ENCODE measurements at places on chromosomes 2 and 18. TPM values are rescaled to one million over a fixed set of nuclear protein-coding genes. Genes with fewer than 3 reads are reported as not detected.

GRCh38 chr2:1246239-1246638, 167.0 kb upstream of the TPO start:
- DNase-seq, result no peak

Gene TRIM43
- total RNA-seq, result not detected

DNA sequence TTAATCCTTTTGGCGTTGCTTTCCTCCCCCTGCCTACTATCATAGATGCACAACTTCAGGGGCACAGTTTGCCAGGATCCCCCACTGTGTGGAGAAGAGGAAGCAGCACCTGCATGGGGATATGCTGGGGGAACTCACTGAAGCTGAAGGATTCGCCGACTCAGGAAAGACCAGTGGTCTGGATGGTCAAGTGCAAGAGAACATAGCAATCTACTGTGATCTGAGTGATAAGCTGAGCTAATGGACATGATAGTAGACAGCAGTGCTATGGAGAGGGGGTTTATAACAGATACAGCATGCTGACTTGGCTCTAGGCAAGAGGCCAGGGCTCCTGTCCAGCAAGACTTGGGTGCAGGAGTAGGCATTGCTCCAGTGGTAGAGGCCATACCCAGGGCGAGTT, 124.4 kb upstream of the NRP2 start:
- DNase-seq, result no peak

Gene RND3
- 187 TPM for total RNA-seq

Gene WNT6
- total RNA-seq, result 0.39 TPM

- DNase-seq, result peak; percentile 59
Measured at GRCh38 chr2:133986081-133986837, 267.6 kb upstream of the MGAT5 start.

GRCh38 chr2:167471734-167472133, 583.5 kb downstream of the XIRP2 start:
- no peak for DNase-seq

GRCh38 chr2:50649626-50650402, 382.1 kb downstream of the NRXN1 start:
- no peak for DNase-seq

GRCh38 chr2:167103028-167103756, 214.9 kb downstream of the XIRP2 start:
- DNase-seq, result no peak

DNA sequence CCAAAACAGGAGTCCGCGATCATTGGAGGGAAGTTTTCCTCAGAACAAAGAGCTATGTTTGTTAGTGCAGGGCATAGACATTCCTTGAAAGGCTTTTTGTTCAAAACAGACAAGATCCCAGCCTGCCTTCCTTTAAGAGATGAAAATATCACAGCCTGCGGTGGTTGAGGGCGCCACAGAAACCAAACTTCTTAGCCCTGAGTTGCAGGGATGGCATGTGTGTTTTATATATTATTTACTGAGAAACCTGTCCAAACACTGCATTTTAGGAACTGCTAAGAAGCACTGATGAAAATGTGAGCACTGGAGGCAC, 57.5 kb upstream of the TMEM178A start:
- no peak for DNase-seq

Gene DES
- 0.37 TPM for total RNA-seq

Gene DSC2
- total RNA-seq, result not detected

DNA sequence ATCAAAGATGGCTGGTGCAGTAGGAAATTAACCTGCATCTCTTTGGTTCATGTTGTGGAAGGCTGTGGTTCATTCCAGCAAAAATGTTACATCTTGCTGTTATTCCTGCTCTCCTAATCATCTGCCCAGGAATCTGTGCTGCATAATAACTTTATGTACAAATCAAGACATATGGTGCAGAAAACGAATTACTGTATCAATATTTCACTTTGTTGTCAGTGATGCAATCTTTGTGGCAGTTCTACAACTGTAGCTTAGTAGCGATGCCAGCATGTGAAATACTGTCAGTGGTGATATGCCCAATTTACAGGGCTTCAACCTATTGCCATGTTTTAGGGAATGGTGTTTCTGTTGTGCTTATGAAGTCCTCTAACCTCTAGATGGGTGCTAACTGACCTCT, 1114.7 kb downstream of the SOCS6 start:
- no peak for DNase-seq

DNA sequence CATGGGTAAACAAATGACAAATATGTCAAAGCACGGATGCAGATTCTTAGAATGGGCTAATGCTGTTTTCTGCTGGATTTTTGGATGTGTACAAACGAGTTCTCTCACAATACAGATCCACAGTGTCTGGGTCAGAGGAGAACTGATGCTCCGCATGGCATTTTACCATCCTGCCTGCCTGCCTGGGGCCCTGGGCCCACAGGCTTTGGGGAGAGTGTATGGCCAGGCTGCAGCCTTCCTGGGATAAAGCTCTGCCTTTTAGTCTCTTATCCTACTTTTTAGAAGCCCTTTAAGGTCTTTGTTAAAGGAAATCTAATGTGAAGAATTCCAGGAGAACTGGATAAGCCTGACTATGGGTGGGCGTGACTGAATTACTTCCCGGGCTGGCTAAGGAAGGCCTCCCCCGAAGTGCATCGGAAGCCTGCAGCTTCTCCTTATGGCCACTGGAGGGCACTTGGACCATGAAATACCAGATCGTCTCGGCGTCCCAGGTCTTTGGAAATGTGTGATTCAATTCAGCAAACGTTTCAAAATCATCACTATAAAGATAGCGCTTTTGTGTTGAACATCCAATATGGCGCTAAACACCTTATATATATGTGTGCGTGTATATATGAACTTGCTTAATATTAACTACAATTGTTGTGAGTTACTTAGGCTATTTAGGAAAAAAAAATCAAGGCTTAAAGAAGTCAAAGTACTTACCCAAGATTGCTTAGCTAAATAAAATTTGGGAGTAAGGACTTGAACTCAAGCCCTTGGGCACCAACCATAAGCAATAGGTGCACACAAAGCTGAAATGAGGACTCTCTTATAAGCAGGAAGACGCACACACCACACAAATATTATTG, 15.2 kb upstream of the DNPEP start:
- peak; percentile 74 for DNase-seq

DNA sequence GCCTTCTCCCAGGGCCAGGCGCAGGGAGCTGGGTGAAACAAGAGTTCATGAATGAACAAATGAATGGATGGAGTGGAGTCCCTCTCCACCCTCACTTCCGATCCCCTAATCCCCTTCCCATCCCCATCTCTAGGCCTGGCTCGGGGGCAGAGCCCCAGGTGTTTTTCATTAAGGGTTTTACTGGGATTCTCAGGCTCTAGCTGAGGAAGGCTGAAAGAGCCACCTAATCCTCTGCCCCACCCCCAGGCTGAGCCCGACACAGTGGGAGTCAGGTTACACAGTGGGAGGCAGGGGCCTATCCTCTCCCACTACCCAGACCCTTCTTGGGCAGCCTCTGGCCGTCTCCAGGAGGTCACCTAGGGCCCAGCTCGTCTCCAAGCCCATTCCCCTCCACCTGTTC, 36.1 kb downstream of the SDC1 start:
- DNase-seq, result no peak

DNA sequence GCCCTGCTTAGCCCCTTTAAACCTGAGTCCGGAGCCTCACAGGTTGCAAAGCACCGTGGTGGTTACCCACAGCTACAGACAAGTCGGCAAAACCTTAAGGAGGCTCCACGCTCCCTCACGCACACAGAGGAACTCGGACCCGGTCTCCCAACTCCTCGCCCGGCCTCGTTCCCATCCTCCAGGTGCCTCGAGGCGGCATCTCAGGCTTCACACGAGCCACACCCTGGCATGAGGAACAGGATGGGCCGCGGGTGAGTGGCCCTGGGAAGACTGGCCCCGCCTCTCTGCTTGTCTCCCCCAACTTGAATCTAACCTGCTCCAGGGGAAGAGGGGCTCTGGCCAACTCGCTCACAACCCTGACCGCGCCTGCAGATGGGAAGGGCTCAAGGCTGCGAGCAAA, 97.4 kb downstream of the EIPR1 start:
- no peak for DNase-seq

- DNase-seq, result no peak
Measured at GRCh38 chr2:193808877-193809276, 1614.1 kb upstream of the TMEFF2 start.

DNA sequence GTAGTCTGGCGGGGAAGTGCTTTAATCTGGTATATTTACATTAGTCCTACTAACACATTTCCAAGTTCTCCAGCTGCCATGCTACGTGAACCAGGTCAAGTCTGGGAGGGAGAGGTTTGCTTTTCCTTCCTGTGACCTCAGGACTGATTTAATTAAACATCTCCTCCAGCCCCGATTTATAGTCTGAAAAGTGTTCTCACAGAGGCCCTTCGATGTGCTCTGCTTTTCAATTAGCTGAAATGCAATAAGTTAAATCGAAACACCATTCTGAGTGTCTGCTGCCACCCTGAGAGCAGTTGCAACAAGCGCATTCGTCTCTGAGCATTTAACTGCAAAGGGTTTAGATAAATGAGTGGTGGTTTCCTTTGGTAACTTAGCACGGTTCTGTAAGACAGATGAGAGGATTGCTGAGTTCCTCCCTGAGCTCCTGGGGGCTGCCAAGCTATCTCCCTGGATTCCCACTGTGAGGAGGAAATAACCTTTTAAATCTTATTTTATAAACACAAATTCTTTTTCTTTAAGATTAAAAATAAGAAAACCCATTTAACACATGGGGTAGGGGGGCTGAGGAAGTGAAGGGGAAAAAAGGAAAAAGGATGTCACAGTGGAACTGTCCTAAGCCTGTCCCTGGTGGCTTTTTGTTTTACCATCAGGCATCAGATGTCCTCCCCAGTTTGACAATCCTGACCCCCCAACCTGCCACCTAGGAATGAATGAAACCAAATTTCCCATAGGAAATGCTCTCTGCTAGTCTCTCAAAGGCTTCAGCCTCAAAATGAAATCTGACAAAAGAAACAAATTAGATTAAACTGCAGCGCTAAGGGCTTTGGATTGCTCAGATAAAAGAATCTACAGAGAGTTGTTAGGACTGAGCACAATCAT, 56.5 kb upstream of the CREB1 start:
- peak; percentile 79 for DNase-seq

- DNase-seq, result peak; percentile 63
Measured at GRCh38 chr2:74532222-74532621, 2.5 kb downstream of the HTRA2 start.

DNA sequence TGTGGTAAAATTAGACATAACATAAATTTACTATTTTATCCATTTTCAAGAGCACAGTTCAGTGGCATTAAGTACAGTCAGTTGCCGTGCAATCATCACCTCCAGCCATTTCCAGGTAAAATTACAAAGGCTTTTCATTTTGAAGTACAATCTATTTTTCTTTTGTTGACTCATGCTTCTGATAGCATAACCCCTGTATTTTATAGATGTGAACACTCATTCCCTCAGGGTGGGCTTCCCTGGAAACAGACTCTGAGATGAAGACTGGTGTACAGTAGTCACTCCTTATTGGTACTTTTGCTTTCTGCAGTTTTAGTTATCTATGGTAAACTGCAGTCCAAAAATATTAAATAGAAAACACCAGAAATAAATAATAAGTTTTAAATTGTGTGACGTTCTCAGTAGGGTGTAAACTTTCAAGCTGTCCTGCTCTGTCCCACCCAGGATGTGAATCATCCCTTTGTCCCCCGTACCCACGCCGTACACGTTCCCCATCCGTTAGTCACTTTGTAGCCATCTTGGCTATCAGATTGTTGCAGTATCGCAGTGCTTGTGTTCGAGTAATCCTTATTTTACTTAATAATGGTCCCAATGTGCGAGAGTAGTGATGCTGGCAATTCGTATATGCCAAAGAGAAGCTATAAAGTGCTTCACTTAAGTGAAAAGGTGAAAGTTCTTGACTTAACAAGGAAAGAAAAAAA, 41.1 kb upstream of the NAB1 start:
- peak; percentile 75 for DNase-seq

GRCh38 chr18:31146809-31147208, 15.8 kb downstream of the DSC1 start:
- DNase-seq, result no peak

DNA sequence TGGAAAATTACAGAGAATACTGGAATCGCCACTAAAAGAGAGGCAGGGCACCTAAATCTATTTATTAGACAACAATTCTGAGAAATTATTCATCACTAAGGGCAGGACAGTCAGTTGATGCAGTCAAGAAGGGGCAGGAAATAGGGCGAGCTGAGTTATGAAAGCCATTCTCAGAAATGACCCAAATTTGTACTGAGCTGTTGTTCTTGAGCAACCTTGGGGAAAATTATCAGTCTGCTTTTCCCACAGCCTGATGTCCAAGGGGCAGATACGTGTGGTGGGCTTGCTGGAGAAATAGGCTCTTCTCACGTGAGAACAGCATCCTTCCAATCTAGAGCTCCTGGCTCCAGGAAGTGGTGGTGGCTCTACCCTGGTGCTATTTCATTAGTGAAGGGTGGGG, 38.6 kb downstream of the STON1 start:
- no peak for DNase-seq

Gene TUBA3E
- not detected for total RNA-seq

Gene ALPP
- total RNA-seq, result 0.59 TPM

- DNase-seq, result peak; percentile 26
Measured at GRCh38 chr2:143284087-143284675, 155.0 kb downstream of the ARHGAP15 start.

All from M059J (cell line).